ENCODE measurements at places on chromosomes 2 and 18.

DNA sequence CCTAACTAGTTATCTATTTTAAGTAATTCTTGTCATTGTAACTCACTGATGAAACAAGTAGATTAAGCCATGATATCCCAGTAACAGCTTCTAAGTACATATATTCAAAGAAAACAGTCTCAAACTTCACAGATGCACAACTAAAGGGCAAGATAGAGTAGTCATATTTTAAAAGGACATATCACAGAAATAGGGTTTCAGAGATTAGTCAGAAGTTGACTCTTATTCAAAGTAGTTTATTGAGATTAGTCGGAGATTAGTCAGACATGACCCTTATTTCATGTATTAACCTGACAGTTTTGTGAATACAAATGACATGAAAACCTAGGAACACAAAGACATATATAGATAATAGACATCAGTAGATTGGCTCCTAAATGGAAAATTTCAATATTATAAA lies 15.9 kb upstream of the CHAC2 start:
- no peak for DNase-seq

- DNase-seq = no peak
Measured at GRCh38 chr2:59282374-59283057, 1041.4 kb upstream of the FANCL start.

DNA sequence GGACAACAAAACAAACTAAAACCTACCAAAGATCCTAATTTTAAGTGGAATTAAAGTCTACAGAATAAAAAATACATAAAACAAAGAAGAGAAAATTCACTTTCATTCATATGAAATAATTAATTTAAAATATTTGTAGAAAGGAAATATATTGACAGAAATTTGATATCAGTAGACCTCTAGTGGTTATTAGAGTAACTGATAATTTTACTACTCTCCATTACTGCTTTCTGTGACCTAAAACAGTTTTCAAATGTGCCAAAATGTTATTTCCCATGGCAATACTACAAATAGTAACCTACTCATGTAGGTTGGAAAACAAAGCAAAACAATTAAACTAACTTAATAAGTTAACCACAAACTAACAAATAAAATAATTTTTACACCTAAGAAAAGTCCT lies 147.1 kb downstream of the NOL4 start:
- DNase-seq = no peak

- no peak for DNase-seq
Measured at GRCh38 chr2:215049341-215049740, 89.1 kb downstream of the ABCA12 start.

DNA sequence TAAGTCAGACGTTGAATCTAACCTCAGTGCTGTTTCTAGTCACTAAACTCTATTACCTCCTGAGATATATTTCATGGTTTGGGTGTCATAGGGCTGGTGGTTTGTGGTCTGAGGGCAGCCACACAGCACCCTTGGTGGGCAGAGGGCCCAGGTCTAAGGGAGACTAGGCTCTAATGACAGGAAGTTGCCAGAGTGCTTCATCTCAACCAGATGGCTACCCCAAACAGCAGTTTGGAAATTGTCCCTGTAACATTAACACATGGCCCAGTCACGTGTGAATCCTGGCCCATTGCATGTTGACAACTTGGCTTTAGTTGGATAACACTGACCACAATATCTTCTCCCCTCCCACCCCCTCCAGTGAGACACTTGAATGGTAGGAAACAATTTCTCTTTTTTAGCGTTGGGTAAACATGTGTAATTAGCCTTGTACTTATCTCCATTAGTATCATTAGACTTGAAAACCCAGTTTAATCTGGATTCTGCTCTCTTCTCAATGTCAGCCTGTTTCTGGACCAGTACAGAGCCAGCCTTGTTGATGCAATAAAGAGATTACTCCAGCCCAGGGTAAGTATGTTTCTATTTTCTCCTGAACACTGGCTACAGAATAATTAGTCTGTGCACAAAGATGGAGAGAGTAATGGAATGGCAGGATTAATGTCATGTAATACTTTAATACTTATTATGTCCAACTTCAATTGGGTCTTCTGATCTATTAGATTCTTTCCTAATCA lies 187.8 kb upstream of the SIX3 start:
- DNase-seq = no peak

DNA sequence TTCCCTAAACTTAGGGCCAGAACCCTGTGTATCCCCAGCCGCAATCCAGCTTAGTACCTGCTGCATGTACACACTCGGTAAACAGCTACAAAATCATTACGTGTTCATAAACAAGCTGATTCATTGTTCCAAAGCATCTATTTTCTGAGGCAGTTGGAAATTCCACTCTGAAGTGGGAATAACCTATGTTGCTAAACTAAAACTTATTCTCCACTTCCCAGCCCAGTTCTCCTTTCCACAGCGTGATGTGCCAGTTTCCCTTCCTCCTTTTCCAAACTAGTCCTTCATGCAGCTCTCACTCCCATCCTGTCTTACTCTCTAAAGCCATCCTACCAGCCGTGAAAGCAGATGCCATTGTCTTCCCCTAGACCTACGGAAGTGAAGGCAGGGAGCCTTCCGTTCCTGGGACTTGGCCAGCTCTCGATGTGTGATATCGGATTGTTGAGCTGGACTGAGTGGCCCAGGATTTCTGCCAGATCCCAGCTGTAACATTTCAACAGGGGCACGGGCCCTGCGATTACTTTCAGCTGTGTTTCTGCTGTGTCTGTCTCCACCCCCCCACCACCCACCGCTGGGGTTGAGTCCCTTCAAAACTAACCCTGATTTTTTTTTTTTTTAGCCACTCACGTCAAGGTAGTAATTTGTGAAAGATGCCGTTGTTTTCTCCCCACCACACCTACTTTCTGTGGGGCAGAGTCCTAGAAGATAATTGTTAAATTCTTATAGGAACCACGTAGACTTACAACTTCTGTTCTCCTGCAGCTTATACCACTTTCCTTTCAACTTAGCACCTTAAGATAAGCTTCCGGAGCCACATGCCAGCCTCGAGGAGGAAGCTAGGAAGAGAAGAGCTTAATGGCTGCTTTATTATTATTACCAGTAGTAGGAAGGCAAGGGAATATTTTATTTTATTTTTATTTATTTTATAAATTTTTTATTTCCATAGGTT lies 100.9 kb downstream of the CRIM1 start:
- peak; percentile 30 for DNase-seq

DNA sequence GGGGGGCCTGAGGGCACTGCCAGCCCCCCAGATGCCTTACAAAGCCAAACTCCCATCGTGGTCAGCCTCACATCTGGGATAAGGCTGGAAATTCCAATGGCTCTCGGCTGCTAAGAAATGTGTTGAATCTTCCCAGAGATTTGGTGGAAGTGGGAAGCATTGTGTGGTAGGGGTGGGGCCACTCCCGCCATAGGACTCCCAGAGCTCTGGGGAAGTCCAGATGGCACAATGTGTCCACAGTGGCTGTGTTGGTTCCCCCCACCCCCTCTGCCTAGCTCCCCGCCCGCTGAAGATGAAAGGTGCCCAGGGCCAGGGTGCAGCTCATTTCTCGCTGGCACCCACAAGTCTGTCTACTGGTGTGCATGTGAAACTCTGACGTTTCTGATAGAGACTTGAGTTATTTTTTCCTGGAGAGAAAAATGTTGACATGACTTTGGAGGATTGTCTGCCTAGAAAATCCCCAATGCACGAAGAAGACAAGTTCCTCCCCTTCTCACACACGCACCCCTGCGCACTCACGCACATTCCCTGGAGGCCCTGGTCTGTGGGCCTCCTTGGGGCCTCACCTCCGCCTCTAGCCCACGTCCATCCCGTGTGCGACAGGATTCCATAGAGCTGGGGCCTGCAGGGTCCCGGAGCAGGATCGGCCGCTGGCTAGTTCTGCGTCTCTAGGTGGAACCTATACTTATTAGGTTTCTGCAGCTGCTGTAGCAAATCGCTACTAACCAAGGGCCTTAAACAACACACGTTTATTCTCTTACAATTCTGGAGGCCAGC lies 199.1 kb downstream of the ZFP36L2 start:
- no peak for DNase-seq

GRCh38 chr2:56449449-56449860 lies 265.7 kb downstream of the CCDC85A start:
- peak; percentile 9 for DNase-seq

DNA sequence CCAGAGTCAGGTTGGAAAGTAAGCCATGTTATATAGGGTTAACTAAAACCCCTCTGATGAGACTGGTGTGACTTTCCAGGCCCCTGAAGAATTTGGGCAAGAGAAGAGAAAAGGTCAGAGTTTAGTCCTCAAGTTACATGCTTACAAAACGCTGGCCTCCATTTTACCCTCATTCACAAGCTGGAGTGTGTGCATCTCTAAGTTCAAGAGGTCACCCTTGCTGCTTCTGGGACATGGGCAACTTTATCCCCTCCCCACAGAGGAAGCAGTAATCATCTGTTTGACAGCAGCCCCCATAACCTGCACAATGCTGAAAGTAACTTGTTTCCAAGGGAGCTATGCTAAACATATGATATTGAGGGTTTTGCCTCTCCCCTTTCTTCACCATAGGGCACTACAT lies 85.2 kb upstream of the CCDC195 start:
- no peak for DNase-seq

DNA sequence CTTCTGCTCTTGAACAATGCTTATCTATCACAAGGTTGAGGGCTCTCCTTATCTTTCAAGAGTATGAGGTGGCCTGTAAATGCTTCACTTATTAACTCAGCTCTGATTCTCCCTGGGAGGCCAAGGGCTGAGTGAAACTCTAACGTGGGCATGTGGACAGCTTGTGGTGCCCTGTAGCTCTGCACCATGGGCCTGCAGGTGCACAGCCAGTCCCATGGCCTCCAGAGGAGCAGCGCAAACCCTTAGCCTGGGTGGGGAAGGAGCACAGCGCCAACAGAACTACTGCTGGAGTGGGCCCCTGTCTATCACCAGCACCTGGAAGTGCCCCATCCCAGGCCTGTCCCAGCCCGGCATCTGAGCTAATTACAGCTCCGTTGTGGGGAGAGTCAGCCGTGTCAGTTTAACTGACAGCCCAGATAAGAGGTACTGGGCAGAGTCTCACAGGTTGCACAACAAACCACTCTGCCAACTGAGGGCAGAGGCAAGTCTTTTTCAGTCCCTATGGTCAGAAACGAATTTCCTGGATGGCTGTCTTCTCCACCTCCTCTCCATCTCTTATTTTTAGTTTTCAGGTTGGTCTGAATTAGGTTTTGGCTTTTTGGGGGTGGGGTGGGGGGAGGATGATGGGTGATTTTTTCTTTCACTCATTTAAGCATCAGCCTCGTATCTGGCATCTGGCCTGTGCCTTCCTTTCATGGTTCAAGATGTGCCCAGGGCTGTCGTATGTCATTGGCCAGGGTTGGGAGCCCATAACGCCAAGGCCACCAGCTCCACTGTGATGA lies 219.5 kb downstream of the BCL2 start:
- no peak for DNase-seq

DNA sequence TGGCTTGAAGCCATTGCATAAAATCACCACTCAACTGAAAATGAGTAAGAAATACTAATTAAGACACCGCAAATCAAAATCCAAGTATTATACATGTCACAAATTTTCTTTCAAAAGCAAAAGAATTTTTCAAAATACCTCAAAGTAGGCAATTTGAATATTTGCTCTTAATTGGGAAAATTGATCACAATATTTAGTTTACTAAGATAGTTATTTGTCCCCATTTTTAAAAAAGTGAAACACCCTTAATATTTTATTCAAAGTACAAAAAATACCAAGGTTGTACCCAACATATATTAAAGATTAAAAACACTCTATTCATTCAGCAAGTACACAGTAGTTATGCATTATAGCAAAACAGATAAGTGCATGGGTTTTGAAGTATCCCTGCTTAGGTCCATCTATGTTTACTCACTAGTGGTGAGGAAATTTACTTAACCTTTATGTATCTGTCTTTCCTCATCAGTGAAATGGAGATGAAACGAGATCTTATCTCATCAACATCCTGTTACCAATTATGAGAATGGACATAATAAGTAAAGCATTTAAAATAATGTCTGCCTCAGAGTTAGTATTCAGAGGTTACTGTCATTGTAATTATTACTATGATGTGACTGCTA lies 35.1 kb downstream of the VPS54 start:
- no peak for DNase-seq

DNA sequence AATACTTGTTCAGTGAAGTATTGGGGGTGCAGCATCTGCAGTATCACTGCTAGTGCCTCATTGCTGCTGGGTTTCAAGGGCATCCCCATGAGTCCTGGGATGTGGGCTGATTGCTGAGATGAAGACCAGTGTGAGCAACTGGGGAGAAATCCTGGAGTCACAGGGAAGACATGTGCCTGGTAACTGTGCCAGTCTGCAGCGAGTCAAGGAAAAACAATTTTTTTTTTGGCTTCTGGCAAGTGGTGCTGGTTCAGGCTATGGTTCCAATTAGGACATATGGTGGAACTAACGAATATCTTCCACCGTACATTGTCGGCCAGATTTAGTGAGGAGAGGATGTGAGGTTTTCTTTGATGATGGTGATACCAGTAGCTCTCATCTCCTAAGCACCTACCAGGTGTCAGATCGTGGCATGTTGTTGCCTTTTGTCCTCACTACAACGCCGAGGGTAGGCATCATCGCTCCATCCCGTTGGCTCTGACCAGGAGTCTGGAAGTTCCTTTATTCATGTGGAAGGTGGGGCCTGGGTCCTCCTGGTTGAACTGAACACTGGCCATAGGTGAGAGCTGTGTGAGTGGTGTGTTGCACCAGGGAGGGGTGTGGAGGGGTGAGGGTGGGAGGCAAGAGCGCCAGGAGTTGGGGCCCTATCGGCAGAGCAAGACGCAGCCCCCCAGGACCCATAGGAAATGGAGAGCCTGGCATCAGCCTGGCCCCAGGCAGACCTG lies 118.0 kb upstream of the HS6ST1 start:
- DNase-seq = no peak

GRCh38 chr18:56516789-56517188 lies 121.6 kb downstream of the TXNL1 start:
- DNase-seq = no peak

DNA sequence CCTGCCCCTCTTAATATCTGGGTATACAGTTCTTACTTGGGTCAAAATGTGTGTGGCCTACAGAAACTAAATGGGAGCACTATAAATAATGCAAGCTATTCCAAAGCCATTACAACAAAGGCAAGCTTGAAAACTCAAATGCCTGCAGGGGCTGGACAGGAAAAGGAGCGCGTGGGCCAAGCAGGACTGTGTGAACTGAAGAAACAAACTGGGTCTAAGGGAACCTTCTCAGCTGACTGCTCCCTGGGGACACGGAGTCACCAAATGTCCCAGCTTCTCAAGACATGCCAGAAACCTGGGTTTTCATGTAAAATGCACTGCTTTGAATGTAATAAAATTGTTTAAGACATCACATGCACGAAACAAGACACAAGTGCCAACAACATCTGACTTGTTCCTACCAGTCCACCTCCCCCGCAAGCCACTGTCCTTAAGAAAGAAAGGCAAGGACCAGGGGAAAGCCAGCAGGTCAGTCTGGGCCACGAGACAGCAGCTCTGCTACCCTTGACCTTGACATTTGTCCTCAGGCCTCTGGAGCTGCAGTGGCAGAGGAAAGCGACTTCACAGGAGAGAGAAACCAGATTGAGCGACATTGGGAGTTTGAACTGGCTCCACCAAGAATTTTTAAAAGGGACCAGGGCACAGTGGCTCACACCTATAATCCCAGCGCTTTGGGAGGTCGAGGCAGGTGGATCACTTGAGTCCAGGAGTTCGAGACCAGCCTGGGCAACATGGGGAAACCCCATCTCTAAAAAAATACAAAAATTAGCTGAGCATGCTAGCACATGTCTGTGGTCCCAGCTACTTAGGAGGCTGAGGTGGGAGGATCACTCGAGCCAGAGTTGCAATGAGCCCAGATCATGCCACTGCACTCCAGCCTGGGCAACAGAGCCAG lies 89.7 kb upstream of the SH3BP4 start:
- DNase-seq = no peak

All from spinal cord (tissue), 10 donors.